ENCODE measurements at places on chromosomes 11 and 22. TPM values are rescaled to one million over a fixed set of nuclear protein-coding genes. Genes with fewer than 3 reads are reported as not detected.

The HEPHL1 gene
- total RNA-seq: 114 TPM

The UBQLN3 gene
- total RNA-seq: not detected

The MTMR3 gene
- 21.0 TPM for total RNA-seq

The FAM180B gene
- total RNA-seq: not detected

The NCF4 gene
- not detected for total RNA-seq

The MS4A7 gene
- not detected for total RNA-seq

The APOBEC3H gene
- total RNA-seq: 0.39 TPM

The TUG1 gene
- total RNA-seq: 38.8 TPM

The UBE4A gene
- 27.4 TPM for total RNA-seq

The MEI1 gene
- total RNA-seq: 0.14 TPM

The ROM1 gene
- total RNA-seq: 1.0 TPM

Data from foreskin keratinocyte (primary cell).